ENCODE measurements at places on chromosomes 2 and 18. TPM values are rescaled to one million over a fixed set of nuclear protein-coding genes. Genes with fewer than 3 reads are reported as not detected.
A peak's percentile ranks its signal among the peaks of the same experiment; 100 is the strongest.

The TANC1 gene
- polyA plus RNA-seq: 19.2 TPM

DNA sequence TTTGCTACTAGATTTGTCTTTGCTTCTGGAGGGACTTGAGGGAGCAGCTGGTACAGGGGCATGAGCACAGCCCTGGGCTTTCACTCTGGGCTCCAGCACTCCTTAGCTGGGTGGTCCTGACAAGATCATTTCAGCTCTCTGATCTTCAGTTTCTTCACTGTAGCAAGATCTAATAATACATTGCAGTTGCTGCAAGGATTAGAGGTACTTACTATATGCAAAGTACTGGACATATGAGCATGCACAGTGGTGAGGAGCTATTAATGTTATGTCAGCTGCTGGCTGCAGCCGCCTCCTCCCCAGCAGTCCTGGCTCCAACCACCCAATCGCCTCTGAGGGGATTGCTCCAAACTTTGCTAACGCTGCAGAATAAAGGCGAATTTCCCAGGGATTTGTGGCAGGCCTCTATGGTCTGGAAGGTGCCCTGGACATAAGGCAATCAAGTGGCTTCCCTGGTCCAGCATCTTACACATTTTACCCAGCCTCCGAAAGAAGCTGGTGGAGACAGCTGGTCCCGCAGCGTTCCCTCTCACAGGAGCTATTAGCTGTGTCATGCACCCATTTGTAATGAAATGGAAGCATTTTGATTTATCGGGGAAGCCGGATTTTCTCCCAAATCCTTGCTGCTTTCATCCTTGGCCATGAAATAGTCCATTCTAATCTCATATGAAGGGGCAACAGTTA, 96.7 kb downstream of the RHOB start:
- H3K4me3 ChIP-seq: no peak overlapping the region
- H3K4me1 ChIP-seq: 0 out of 2 replicates have a peak, but pooled peaks cover 3% of the 10 kb centered on the region
- no peaks in the 10 kb centered on the region for H3K27me3 ChIP-seq
- DNase-seq: no peak
- no peaks in the 10 kb centered on the region for H3K36me3 ChIP-seq

DNA sequence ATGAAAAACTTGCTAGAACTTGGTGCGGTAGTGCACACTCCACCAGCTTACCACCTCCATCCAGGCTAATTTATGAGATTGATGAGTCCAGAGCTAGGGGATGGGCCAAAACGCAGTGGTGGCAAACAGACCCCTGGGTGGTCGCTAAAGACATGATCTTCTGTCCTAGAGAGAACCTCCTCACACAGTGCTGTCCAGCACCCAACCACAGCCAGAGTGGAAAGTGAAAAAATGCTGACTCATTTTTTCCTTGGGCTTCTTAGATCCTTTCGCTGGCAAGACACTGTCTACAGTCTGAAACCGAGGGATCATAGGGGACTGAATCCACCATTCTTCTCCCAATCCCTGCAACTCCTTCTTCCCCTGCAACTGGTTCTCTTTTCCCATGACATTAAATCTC, 4.1 kb downstream of the ANTXR1 start:
- H3K4me3 ChIP-seq: peak overlapping the region; percentile 85
- H3K27me3 ChIP-seq: no peaks in the 10 kb centered on the region
- no peak for DNase-seq
- H3K4me1 ChIP-seq: peaks cover 33% of the 10 kb centered on the region
- H3K27ac ChIP-seq: peak overlapping the region; percentile 50

DNA sequence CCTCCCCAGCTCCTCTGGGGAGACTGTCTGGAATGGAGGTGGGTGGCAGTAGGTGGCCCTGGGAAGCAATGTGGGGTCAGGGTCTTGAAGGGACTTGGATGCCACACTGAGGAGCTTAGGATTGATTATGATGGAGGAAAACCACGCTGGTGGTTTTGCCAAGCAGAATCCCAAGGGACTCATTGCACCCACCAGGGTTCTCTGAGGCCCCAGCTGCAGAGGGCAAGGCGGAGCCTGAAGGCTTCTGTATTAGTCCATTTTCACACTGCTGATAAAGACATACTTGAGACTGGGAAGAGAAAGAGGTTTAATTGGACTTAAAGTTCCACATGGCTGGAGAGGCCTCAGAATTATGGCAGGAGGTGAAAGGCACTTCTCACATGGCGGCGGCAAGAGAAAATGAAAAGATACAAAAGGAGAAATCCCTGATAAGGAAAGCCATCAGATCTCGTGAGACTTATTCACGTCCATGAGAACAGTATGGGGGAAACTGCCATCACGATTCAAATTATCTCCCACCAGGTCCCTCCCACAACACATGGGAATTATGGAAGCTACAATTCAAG, 87.2 kb upstream of the YWHAQ start:
- H3K4me1 ChIP-seq: no peaks in the 10 kb centered on the region
- no peaks in the 10 kb centered on the region for H3K27me3 ChIP-seq
- H3K27ac ChIP-seq: no peak overlapping the region
- H3K4me3 ChIP-seq: no peak overlapping the region
- no peak for DNase-seq
- no peaks in the 10 kb centered on the region for H3K36me3 ChIP-seq
